Fibroblast of upper back skin (primary cell): ENCODE measurements at places on chromosomes 7 and 10.

DNA sequence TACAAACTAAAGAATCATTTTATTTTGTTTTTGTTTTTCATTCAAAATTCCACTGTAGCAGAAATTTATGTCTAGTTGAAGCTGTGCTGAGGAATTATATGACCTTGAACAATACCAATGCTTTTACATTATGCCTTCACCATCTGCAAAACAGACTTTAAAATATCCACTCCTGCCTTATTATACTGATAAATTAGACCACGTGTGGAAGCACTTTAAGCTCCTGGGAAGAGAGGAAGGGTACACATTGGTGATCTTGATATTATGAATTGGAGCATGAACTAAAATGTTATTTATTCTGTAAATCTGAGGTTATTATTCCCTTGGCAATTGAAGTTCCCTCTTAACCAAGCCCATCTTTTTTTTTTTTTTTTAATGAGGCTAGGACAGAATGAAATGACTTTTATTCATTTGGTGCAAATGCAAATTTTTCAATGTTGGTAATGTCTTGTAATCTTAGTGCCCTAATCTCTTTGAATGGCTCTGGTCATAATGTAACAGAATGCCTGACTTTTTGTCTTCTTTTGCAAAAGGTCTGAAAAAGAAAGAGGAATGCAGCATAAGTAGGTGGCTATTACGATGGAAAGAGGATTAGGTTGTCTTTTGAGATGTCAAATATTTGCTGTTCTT is 139.9 kb upstream of the COBL start:
- DNase-seq, result no peak

DNA sequence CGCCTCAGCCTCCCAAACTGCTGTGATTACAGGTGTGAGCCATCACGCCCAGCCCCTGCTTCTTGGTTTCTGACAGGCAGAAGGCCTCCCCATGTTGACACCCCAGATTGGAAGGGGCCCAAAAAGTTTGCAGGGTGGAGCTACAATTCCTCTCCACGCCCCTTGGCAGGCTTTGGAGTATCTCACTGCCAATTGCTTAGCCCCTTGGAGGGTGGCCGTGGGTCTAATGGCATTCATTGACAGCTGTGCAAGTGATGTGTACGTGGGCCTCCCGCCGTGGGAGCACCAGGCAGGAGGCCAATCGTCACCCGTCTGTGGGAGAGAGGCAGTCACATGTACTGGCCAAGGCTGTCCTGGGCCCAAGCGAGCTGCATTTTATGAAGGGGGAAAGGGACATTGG is 73.7 kb upstream of the PPIF start:
- peak; percentile 24 for DNase-seq

DNA sequence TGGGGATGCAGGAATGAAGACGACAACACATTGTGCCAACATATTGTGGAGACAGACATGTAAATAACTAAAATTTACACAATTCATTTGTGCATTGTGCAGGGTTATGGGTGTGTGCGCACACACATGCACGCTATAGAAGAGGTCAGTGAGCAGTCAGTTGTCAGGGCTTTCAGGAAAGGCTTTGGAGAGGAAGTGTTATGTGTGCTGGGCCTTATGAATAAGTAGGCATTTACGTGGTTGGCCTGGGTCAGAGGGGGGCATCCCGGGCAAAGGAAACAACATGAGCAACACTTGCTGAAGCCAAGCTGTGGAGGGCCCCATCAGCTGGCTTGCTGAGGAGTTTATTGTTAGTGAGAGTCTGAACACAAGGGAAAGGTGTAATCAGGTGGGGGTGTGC is 4.1 kb downstream of the PRXL2A start:
- no peak for DNase-seq

- peak; percentile 17 for DNase-seq
Observed at GRCh38 chr7:123624527-123625183, 23.0 kb downstream of the ASB15 start.

DNA sequence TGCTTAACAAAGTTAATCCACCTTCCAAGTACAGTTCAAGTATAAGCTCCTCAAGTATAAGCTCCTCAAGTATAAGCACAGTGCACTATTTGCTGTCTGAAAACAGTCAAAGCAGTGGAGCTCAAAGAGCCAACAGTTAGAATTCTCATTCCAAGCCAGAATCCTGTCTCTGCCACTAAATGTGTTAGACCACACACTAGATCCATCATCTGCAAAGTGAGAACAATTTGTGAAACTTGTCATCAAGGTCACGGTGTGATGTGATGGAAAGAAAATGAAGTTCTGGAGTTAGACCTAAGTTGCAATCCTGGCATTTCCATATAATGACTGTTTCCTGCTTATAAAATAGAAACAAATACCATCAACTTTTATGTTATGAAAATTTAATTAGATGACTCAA is 602.5 kb downstream of the TNS3 start:
- peak; percentile 61 for DNase-seq

DNA sequence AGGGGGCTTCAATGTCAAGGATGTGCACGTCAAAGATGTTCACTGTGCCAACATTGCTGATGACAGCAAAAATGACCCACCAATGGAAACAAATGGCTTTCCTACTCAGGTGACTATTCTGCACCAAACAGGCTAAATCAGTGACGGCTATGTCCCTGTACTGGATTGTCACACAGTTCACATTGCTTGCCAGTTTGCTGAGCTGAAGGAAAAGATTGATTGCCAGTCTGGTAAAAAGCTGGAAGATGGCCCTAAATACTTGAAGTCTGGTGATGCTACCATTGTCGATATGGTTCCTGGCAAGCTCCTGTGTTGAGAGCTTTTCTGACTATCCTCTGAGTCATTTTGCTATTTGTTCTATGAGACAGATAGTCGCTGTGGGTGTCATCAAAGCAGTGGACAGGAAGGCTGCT is 202.2 kb upstream of the ETV1 start:
- DNase-seq, result peak; percentile 31
